Transverse colon (tissue), 4 donors: ENCODE measurements at places on chromosomes 4 and X.
A peak's percentile ranks its signal among the peaks of the same experiment; 100 is the strongest.

GRCh38 chrX:6432226-6432625, 102.7 kb downstream of the VCX3A start:
- no peak for DNase-seq

- DNase-seq: no peak
Observed at GRCh38 chr4:40995850-40996249, 218.5 kb downstream of the APBB2 start.

GRCh38 chr4:40038977-40039376, 17.7 kb upstream of the N4BP2 start:
- no peak for DNase-seq

- no peak for DNase-seq
Observed at GRCh38 chr4:186151499-186151898, 39.9 kb upstream of the CYP4V2 start.

DNA sequence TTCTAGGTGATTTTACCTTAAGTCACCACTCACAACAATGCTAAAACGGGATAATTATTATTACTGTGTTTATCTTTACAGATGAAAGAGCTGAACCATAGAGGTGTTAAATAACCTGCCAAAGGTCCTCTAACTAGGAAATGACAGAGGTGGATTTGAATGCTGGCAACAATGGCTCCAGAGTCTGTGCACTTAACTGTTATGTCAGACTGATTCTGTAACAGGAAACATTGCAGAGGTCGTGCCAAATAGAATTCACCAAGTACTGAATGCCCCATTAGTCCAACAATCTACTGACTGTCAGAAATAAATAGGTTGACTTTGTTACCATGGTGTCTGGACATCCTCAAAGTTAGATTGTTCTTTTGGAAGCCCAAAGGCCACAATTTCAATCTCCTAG, 20.9 kb upstream of the USP27X start:
- no peak for DNase-seq

DNA sequence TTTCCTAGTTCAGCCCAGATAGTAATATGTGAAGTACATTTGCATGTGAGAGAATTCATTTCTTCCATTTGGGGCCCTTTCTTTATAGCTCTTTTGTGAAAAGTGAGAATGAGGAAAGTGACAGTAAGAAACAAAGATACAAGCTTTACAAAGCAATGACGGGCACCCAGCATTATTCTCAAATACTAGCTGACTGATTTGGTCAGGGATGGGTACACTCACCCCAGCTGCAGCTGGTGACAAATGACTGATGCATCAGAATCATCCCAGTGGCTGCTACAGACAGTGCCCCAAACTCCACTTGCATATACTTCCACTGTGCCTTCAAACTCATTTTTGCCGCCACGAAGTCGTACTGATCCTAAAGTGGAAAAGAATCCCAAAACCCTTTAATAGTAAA, 14.8 kb downstream of the PRSS12 start:
- DNase-seq: no peak

DNA sequence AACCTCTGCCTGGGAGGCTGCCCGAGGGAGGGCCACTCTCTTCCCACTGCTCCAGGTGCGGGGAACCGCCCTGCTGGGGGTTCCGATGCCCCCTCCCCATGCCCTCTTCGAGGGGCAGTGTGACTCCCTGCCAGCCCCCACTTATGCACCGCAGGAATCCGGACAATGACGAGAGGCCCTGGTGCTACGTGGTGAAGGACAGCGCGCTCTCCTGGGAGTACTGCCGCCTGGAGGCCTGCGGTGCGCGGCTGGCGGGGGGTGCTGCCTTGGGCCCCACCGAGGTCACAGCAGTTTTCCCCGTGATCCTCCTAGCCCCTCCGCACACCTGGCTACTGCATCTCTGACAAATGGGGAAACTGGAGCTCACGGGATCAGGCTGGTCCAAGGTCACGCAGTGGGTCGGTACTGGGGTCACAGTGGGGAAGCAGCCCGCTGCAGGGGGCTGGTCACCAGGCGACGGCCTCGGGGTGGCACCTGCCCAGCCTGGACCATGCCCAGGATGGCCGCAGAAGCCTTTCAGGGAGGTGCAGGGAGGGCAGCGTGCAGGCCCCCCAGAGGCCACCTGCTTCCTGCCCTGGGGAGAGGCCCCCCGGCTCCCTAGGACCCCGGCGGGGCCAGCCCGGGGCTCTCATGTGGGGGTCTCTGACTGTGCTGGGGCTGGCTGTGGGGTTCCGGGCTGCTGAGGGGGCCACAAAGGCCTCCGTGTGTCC, 3.5 kb downstream of the HGFAC start:
- DNase-seq: no peak

DNA sequence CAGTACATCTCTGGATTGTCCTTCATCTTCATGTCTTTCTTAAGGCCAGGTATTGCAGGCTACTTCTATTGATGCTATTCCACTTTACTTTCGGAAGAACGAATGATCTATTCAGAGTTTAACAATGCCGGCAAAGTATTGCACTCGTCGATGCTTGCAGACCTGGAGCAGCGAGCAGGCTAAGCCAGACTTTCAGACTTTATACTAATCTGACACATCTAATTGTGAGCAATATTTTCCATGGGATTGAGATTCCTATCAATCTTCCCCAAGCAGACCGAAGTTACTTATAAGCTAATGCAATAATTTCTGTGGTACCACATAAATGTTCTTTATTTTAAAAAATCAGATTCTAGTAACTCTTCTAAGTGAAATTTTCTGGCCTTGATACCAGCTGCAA, 1.6 kb downstream of the EMCN start:
- no peak for DNase-seq

- DNase-seq: no peak
Observed at GRCh38 chrX:123308658-123309057, 124.6 kb downstream of the GRIA3 start.

- no peak for DNase-seq
Observed at GRCh38 chrX:1442016-1442665, 10.6 kb downstream of the ASMTL start.

DNA sequence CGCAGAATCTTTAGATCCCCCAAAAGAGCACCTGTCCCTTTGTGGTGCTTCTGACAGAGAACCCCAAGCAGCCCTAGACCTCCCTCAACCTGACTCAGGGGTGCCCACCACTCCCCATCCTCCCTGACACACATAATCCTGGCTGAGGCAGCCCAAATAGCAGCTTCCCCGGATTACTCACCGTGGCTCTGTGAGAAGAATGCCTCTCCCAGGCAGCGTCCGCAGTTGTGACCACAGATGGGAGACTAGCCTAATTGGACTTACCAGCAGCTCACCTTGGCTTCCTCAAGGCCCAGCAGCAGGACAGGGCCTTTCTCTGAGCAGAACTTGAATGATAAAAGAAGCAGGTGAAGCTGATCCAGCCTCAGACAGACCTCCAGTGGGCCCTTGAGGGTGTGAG, 10.3 kb upstream of the ODAPH start:
- no peak for DNase-seq

DNA sequence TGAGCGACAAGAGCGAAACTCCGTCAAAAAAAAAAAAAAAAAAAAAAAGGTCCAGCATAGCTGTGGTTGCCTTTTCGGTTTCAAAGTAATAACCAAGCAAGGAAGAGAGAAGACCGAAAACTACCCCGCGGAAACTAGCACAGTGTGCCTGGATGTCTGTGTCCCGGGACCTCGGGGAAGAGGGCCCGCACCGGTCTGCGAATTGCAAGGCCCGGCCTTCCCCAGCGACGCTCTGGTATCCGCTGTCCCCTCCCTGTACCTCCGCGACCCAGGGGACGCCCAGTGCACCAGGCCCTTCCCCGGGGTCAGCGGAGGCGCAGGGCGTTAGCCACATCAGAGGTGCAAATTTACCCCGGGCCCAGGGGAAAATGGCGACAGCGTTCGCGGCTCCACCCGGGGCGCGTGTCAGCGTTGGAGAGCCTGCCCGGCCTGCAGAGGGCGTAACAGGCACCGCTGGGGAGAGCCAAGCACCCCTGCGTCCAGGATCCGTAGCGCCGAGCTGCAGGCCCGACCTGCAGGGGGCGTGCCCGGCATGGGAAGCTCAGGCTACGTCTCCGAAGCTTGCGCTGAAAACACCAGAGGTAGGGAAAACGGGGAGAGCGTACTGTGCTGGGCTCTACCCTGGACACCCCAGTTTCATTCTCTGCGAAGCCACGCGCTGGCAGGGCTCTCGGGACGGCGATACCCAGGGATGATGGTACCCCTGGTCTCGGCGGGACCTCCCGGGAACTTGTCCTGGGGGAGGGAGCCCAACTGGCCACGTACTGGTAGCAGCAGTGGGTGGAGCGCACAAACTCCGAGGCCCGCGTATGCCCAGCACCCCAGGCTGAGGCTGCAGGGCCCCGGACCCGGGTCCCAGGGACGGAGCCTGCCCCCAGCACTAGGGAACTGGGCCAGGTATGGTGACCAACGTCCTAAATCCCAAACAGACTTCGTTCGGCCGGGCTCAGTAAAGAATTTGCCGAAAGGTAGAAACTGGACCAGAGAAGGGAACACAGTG, 16.2 kb downstream of the NKX6-1 start:
- peak; percentile 64 for DNase-seq

GRCh38 chr4:86921608-86922252, 13.1 kb upstream of the AFF1 start:
- DNase-seq: no peak

DNA sequence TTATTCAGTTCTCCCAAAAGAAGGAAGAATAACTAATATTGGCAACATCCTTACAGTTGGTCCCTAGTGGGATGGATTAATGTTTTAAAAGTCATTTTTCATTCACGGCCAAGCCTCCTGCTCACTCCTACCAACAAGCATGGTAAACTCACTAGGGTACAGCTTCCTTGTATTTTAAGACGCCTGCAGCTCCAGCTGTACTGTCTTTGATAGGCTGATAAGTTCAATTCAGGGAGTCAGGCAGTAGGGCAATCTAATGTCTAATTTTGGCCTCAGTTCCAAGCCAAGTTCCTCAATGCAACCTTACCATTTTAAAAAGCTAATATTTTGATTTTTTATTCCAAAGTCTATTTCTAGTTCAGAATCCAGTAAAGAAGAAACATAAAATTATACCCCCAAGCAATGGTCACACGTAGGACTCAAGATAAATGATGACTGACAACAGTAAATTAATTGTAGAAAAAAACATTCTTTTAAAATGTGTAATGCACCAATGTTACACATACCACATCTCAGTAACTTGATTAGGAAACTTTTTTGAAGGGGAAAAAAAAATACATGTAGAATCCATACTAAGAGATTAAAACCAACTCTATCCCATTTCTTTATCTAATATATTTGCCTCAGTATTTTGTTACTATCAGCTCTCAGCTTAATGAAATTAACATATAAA, 9.3 kb downstream of the LCORL start:
- DNase-seq: no peak

- DNase-seq: peak; percentile 46
Observed at GRCh38 chr4:123452616-123453015, 56.0 kb downstream of the SPRY1 start.

- DNase-seq: no peak
Observed at GRCh38 chr4:185040523-185040922, 22.2 kb downstream of the HELT start.

DNA sequence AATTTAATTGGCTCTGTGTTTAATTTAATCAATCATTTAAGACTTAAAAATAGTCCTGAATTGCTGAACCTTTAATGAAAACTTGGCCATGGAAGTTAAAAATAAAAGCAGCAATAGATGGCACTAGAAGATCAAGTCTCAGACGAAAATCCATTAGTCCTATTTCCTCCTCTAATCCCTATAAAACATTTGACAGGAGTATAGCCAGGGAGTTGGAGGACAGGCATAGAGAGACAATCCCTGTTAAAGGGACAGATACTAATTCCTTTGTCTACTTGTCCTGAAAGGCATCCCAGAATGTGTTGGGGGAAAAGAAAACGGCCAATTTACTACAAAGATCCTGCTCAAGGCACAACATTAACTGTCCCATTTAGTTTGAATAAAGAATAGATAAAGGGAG, 276.3 kb upstream of the TACR3 start:
- no peak for DNase-seq

GRCh38 chrX:39652336-39652735, 445.4 kb downstream of the BCOR start:
- DNase-seq: no peak

GRCh38 chr4:64796581-64796980, 387.3 kb upstream of the TECRL start:
- no peak for DNase-seq

GRCh38 chr4:145840162-145840768, 98.4 kb downstream of the ZNF827 start:
- no peak for DNase-seq

- DNase-seq: no peak
Observed at GRCh38 chr4:170691168-170691567, 601.4 kb upstream of the AADAT start.

DNA sequence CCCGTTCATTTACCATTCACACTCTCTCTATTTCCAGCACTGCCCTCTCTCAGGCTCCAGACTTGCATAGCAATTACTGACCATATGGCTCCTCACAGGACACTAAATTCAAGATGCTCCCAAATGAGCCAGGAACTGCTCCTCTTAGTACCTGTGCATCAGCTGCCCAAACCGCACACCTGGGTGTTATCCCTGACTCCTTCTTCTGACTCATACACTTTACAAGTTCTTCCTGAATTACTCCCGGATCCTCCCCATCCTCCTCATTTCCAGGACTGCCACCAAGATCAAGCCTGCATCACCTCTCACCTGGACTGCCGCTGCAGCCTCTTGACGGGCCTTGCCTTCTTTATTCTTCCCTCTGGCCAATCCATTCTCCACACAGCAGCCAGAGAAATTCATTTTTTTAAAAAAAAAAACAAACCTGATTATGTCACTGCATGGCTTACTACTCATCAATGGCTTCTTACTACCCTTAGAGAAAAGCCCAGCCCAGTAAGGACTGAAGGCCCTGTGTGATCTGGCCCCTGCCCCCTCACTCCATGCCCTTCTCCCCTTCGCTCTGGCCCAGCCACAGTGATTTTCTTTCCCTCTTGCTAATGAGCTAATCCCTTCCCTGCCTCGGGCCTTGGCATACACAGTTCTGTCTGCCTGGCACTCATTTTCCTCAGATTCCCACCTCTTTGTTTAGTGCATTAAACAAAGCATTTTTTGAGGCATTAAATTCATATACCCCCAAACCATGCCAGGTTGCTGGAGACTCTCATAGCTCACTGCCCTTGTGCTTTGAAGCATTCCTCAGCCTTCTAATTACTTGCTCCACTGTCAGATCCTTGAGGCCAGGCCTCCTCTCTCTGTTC, 92.0 kb downstream of the PDGFRA start:
- DNase-seq: no peak

DNA sequence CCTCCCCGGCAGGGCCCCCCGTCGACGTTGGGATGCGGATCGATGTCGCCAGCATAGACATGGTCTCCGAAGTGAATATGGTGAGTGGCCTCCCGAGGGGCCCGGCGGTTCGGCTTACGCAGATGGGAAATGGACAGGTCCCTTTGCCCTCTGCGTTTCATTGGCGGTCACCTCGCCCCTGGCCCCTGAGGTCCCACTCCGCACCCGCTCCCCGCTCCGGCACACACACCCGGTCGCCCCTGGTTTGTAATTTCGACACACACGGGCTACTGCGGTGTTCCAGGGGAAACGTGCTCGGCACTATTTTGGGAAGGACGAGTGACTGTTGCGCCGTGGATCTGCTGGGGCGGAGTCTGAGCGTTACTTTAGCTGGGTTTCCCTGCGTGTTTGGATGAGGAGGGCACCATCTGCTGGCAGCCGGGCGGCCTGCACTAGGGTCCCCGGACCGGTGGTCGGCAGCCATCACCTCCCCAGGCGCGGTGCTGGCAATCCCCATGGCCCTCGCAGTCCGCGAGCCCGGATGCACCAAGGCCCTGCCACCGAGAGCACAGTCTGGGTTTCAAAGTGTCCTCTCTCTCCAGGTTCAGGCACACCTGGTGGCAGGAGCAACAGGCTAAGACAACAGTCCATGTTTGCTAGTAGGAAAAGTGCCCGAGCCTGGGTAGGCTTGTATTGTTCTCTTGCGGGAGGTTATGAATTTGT, 1.2 kb downstream of the GABRB1 start:
- DNase-seq: peak; percentile 32
